Astrocyte (in vitro differentiated cells and primary cell): ENCODE measurements at places on chromosomes 3 and 15. TPM values are rescaled to one million over a fixed set of nuclear protein-coding genes. Genes with fewer than 3 reads are reported as not detected.

The TAGLN3 gene
- 7.9 and 8.7 TPM in 2 replicates for total RNA-seq

The P2RY1 gene
- 1.1 and 1.4 TPM in 2 replicates for total RNA-seq

The PLA2G4F gene
- 0.30 TPM in 1 of 2 replicates, not detected in the other for total RNA-seq

The PYGO1 gene
- 4.6 and 5.5 TPM in 2 replicates for total RNA-seq
